ENCODE measurements at places on chromosomes 1 and 21. TPM values are rescaled to one million over a fixed set of nuclear protein-coding genes. Genes with fewer than 3 reads are reported as not detected.

DNAJC8 gene
- 39.8 TPM for total RNA-seq

CIART gene
- 2.0 TPM for total RNA-seq

CFAP74 gene
- total RNA-seq = not detected

RAD54L gene
- 0.65 TPM for total RNA-seq

IL19 gene
- not detected for total RNA-seq

LRRC38 gene
- total RNA-seq = not detected

ITLN1 gene
- not detected for total RNA-seq

DDX20 gene
- 18.9 TPM for total RNA-seq

SPRR2F gene
- total RNA-seq = not detected

CASQ2 gene
- total RNA-seq = not detected

BSND gene
- total RNA-seq = not detected

ADORA1 gene
- not detected for total RNA-seq

LCE2B gene
- total RNA-seq = not detected

KCNJ9 gene
- not detected for total RNA-seq

HMCN1 gene
- total RNA-seq = 16.8 TPM

RGS16 gene
- total RNA-seq = 1.3 TPM

TMEM54 gene
- 10.2 TPM for total RNA-seq

SERINC2 gene
- total RNA-seq = 6.5 TPM

RBP7 gene
- total RNA-seq = 1.6 TPM

GNPAT gene
- total RNA-seq = 39.0 TPM

CA6 gene
- total RNA-seq = 0.11 TPM

GBP6 gene
- not detected for total RNA-seq

OR2AK2 gene
- total RNA-seq = not detected

CHIA gene
- not detected for total RNA-seq

SDC3 gene
- total RNA-seq = 43.4 TPM

SPATA45 gene
- not detected for total RNA-seq

SPRR1A gene
- not detected for total RNA-seq

NDUFV3 gene
- 32.3 TPM for total RNA-seq

RNU1-1 gene
- total RNA-seq = 8,230 TPM

PRDX6 gene
- 109 TPM for total RNA-seq

MAST2 gene
- 8.6 TPM for total RNA-seq

SKI gene
- total RNA-seq = 18.1 TPM

TMPRSS3 gene
- total RNA-seq = not detected

LCE1B gene
- total RNA-seq = not detected

OR2M7 gene
- total RNA-seq = not detected

TMED5 gene
- total RNA-seq = 41.2 TPM

WDR64 gene
- under 0.01 TPM for total RNA-seq

CDCA8 gene
- 1.5 TPM for total RNA-seq

ST7L gene
- 18.2 TPM for total RNA-seq

ITLN2 gene
- total RNA-seq = not detected

All from dermis lymphatic vessel endothelial cell (primary cell).